ENCODE measurements at places on chromosomes 1 and 21.

- DNase-seq: no peak
These were observed 29.7 kb downstream of the UBE2T start for GRCh38 chr1:202311875-202312635.

- peak; percentile 73 for DNase-seq
These were observed 33.8 kb upstream of the CSF3R start for GRCh38 chr1:36516372-36517010.

GRCh38 chr1:214971071-214971470 is 111.5 kb upstream of the KCNK2 start:
- no peak for DNase-seq

DNA sequence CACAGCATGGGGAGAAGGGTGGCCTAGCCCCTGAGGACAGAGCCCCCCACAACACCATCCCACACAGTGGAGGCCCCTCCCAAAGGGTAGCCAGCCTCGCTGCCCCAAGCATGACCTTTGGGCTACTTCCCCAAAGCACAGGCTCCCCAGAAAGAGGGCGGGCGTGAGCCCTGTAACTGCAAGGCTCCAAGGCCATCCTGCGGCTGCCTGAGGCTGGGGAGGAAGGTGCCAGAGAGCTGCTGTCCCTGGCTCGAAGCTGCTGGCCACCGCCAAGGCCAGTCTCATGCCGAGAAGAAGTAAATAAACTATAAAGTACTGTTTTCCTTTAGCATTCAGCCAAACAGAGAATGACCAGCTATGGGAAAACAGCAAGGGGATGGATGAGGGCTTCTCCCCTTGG is 27.5 kb downstream of the UBASH3A start:
- no peak for DNase-seq

- DNase-seq: peak; percentile 66
These were observed 25.0 kb upstream of the LAPTM5 start for GRCh38 chr1:30782361-30783255.

GRCh38 chr1:58395355-58395754 is 151.2 kb downstream of the OMA1 start:
- DNase-seq: no peak

DNA sequence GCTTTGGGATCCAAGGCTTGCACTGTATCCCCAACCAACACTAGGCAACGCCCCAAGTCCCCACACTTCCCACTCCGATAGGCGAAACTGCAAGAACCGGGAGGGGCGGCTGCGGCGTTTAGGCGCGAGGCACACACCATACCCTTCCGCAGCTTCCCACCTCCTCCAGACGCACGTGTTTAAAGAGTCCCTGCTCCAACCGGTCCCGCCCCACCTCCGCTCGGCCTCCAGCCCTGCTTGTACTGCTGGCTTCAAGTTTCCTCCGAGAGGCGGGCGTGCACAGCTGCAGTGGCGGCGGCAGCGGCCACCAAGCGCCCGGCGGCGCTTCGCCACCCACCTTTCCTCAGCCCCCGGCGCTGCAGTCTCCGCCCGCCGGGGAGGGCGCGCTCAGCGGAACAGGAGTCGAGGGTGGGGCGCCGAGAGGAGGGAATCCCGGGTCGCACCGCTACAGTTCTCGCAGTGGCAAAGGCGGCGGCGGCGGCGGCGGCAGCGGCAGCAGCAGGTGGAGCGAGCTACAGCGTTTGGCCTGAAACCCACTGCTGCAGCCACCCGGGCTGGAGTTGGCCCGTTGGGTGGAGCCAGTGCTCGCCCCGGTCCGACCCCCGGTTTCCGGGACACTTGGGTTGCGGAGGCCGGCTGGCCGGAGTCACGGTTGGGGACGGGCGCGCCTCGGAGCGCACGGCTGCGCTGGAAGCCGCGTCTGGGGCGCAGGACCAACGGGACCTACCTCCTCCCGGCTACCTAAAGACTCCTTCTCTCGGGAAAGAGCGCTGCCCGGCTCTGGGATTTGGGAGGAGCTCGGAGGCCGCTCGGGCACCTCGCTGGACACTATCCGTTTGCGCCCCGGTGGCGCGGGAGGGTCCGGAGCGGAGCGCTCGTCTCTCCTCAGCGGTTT is at the start of gene CNIH3:
TSS of gene CNIH3 (plus strand) at position 457 of the 895 bp plus-strand sequence. CDS start 858 bp downstream, outside the sequence.
- DNase-seq: peak; percentile 65

DNA sequence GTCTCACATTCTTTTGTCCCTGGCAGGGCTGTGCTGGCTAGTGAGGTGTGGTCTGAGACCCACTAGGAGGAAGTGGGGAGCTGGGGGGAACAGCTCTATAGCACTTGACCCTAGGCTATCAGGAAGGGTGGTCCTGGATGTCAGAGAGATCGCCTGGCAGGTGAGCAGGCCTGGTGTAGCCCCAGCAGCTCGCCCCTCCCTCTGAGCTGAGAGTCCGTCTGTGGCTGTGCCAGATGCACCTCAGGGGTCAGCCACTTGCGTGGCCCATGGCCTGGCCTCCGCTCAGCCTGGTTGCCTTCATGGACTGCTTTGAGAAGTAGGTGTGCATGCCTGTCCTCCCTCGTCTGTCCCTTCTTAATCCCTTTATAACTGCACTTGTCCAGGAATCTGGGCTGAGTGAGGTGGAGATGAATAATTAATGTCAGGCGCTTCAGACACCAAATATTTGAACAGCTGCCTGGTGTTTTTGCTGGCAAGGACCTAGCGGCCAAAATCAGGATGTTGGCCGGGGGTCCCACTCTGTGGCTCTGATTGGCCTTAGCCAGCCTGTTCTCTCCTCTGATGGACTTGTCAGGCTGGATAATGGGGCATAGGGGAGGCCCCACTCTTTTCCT is 30.5 kb downstream of the TMEM53 start:
- DNase-seq: peak; percentile 67

- DNase-seq: no peak
These were observed 58.9 kb downstream of the ATP1A1 start for GRCh38 chr1:116431870-116432500.

- DNase-seq: no peak
These were observed 142.9 kb upstream of the KRTAP19-8 start for GRCh38 chr21:31181082-31181750.

DNA sequence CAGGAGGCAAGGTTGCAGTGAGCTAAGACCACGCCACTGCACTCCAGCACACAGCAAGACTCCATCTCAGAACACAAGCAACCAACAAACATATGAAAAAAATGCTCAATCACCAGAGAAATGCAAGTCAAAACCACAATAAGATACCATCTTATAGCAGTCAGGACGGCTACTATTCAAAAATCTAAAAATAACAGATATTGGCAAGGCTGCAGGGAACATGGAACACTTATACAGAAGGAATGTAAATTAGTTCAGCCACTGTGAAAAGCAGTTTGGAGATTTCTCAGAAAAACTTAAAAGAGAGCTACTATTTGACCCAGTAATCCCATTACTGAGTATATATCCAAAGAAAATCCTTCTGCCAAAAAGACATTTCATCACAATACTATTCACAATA is 27.6 kb upstream of the POGK start:
- no peak for DNase-seq

- peak; percentile 99 for DNase-seq
These were observed 20.2 kb downstream of the BTG2 start for GRCh38 chr1:203325418-203326091.

- no peak for DNase-seq
These were observed 99.4 kb downstream of the SMYD2 start for GRCh38 chr1:214380396-214380795.

DNA sequence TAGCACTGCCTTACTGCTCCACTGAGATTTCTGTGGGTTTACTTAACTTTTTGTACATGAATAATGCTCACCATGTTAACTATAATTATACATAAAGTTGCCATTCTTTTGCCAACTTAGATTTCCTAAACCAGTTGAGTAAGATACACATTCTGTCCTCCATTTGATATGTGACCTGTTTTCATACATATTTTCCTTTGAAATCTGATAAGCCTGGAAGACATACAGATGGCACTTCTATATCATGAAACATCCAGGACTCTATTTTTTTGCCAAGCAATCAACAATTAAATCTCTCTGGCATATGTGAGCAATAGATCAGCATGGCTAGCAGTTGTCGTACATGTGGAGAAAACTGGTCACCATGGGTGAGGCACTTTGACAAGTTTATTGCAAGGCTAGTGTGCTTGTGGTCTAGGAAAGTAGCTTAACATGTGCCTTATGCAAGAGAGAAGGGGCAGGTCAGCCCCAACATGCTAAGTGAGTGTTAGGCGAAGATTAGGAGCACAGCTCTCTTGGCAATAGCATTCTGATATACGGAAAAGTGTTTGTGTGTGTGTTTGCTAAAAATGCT is 14.2 kb downstream of the PRRX1 start:
- no peak for DNase-seq

DNA sequence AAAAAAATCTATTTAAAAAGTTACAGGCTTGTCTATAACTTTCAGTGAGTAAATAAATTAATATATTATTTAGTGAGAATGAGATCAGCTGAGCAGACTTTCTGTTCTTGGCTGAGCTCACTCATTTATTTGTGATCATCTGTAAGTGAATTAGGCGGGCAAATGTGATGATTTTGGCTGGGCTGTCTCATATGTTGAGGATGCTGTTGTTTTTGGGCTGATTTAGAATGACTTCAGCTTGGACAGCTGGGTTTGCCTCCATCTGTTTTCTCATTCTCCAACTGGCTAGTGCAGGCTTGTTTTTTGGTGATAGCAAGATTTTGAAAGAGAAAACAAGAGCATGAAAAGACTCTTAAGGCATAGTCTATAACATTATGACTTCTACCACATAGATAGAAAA is 475.8 kb upstream of the OLFM3 start:
- DNase-seq: no peak

- DNase-seq: no peak
These were observed 93.1 kb upstream of the TMPRSS2 start for GRCh38 chr21:41600961-41601572.

- no peak for DNase-seq
These were observed 111.8 kb downstream of the GDAP2 start for GRCh38 chr1:117817629-117818028.

- no peak for DNase-seq
These were observed 402.3 kb downstream of the RYR2 start for GRCh38 chr1:237444120-237444790.

- peak; percentile 2 for DNase-seq
These were observed 75.7 kb upstream of the KIF26B start for GRCh38 chr1:245079021-245079609.

DNA sequence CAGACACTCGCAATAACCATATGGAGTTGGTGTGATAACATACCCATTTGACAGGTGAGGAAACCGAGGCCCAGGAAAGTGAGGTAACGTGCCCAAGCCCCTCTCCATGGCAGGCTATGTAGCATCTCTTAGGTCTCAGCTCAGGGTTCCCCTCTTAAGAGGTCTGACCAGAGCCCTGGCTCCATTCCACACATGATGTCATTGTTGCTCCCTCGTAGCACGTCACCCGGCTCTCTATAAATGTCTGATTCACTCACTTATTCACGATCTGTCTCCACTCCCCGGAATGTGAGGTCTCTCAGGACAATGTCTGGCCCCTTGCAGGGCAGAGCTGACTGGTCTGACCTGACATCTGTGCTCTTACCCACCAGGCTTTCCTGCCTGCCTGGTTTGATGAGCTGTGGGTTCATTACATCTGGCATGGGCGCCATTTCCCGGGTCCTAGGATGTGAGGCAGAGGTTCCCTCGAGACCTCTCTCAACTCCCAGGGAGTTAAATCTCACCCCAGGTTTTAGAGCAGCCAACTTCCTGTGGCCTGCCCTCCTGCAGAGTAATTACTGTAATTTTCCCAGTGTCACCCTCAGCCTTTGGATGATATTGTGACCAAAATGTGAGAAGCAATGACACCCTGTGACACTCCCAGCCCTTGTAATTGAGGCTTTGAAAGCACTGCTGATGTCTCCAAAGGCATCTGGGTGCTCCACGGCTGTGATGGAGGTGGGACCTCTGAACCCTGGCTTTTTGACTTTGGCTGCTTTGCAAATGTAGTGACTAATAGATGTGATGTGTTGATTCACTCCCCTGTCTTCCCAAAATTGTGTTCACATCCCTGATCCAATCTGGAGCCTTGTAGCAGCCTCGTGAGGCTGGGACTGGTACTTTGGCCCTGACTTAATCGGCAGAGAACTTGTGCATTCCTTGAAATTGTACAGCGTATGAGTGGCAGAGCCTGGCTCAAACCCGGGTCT is 10.6 kb downstream of the ACTL8 start:
- no peak for DNase-seq

DNA sequence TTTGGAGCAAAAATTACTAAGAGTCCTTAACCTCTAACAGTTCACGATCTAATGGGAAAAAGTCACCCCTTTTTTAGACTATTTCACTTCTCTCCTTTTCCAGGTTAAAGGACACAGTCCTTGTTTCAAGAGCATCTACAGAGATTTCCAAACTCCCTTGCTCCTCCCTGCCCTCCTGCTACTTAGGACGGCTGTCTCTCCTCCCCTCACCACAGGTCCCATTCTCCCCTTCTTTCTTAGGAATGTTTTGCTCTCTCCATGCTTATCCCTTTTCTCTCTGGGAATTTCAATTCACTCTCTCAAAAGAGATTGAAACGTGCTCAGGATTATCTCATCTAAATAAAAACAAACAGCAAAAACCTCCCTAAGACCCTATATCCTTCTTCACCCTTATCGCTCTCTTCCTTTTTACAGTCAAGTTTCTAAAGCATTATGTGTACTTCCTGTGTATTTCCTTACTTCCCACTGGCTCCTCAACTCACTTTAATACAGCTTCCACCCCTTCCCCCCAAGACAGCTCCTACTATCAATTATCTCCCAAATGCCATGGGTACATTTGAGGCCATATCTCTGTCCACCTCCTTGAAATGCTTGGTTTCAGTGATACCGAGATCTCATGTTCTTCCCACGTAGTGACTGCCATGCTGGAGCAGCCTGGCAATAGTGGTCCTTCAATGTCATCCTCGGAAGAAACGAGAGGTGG is 43.2 kb upstream of the ZNF281 start:
- DNase-seq: no peak

- no peak for DNase-seq
These were observed 91.3 kb downstream of the RPE65 start for GRCh38 chr1:68358439-68358838.

- no peak for DNase-seq
These were observed 544.4 kb downstream of the PLPP3 start for GRCh38 chr1:56034847-56035481.

DNA sequence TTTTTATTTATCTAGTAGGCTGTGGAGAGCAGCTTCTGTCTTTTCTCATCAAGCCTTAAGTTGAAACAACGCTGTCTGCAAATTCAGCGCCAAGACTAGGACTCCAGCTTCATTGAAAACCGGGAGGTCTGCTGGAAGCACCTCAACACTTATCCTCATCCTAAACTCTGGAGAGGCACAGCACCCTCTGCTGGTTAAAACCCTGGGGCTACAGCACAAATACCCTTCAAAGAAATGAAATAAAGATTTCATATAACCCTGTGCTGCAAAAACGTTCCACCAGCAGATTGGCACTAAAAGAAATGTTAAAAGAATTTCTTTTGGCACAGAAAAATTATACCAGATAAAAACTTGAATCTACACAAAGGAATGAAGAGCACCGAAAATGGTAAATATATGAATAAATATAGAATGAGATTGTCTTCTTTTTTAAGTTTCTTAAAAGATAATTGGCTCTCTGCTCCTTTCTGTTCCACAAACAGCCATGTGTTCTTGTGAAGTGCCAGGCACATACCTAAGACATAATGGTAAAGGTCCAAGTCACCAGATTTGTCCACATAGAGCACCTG is 227.7 kb upstream of the SAMSN1 start:
- DNase-seq: no peak

- DNase-seq: no peak
These were observed 140.1 kb upstream of the DUSP10 start for GRCh38 chr1:221881805-221882581.
